Stimulated activated CD4-positive, alpha-beta T cell treated with anti-CD3 and anti-CD28 coated beads, Interleukin-2, amount 100 ng/mL, for 24 hours (primary cell): ENCODE measurements at places on chromosomes 4 and X.
A peak's percentile ranks its signal among the peaks of the same experiment; 100 is the strongest.

DNA sequence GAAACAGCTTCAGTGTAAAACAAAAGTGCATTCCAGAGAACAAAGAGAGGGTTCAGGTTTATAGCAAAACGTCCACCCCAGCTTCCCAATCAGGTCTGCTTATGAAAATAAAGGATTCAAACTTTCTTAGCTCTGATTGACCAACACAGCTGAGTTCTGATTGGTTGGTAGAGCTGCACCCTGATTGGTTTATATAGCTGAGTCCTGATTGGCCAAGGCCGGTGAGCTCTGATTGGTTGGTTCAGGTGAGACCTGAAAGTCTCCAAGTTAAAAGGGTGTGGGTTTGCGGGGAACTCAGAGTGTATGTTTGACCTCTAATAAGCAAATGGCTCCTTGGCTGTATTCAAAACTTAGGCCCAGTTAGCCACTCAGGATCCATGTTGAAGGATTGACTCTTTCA is 20.9 kb downstream of the CLRN2 start:
- no peak for DNase-seq

DNA sequence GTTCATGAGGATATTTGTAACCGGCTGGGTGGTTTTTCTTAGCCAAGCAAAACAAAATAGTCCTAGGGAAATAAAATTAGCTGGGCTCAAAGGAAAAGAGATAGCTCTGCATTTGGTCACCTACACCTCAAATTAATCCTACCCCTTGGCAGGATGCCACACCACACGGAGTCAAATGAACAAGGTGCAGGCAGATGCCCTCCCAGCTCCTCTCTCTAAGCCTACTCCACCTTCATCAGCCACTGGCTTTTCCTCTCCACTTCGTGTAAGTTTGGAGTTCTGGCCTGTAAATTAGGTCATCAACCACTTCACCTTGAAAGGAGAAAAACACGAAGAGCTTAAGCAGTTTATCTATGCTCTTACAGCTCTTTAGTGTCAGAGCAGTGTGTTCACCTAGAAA is 1.4 kb downstream of the DDIT4L start:
- DNase-seq = no peak

DNA sequence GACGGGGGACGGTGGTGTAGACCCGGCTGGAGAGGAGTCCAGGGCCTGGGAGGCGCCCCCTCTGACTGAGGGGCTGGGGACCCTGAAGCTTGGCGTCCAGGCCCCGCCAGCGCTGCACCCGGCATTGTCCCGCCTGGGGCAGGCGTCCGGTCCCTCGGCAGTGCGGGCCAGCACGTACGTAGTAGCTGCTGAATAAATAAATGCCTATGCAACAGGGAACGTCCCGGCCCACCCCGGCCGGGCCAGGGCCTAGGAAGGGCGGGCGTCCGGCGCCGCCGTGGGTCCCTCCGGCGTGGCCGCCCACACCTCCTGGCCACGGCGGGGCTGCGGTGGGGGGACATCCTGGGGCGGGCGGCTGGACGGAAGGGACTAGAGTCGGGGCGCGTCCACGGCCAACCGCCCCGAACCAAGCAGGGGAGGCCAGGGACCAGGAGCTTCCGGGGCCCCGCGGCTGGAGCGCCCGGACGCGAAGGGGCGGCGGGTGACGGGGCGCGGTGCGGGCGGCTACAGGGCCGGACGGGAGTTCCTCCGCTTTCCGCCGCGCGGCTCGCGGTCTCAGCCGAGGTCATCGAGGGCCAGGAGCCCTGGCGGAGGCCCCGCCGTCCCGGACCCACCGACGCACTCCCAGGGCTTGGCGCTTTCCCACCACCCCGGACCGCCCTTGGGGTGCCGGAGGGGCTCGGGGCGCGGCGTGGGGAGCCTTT is 886 bp upstream of the WWC2 start:
- DNase-seq = peak; percentile 34

DNA sequence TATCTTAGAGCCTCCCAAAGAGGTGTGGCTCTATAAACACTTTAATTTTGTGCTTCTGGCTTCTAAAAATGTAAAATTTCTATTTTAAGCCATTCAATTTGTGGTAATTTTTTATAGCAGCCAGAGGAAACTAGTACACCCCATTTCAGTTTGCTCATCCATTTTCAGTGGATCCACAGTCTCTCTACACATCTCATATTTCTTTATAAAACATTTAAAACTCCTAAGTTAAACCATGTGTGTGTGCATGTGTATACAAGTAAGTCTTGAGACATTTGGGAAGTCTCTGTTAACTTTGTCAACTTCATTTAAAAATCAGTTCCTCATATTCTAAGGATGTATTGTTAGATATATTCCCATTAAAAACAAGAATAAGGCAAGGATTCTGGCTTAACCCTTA is 273.2 kb downstream of the IL15 start:
- no peak for DNase-seq

DNA sequence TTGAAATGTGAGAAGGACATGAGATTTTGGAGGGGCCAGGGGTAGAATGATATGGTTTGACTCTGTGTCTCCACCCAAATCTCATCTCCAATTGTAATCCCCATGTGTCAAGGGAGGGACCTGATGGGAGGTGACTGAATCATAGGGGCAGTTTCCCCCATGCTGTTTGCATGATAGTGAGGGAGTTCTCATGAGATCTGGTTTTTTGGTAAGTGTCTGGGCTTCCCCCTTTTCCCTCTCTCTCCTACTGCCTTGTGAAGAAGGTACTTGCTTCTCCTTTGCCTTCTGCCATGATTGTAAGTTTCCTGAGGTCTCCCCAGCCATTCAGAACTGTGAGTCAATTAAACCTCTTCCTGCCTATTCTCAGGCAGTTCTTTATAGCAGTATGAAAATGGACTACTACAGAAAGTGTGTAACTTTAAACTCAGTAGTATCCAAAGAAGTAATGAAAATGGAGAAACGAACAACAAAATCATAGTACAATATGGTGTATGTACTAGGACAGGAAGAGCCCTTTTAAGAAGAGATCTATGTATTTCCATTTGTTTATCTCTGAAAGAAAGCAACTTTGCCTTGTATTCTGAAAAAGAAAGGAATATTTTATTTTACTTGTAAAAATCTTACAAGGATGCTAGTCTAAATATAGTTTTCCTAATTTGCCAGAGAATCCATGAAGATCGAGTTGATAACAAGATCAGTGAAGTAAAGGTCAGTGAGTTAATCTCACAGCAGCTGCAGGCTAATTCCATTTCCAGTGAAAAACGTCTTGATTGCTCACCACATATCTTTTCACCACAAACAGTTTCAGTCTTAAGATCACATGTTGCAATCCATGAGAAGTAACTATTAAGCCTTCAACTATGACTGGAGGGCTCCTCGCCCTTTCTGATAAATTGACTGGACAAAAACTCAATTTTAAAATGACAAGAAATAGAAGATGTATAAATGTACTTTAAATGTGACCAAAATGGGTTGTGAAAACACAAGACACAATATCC is 20.5 kb downstream of the PKD2 start:
- DNase-seq = no peak

GRCh38 chr4:148255344-148255720 is 186.9 kb downstream of the NR3C2 start:
- DNase-seq = no peak

DNA sequence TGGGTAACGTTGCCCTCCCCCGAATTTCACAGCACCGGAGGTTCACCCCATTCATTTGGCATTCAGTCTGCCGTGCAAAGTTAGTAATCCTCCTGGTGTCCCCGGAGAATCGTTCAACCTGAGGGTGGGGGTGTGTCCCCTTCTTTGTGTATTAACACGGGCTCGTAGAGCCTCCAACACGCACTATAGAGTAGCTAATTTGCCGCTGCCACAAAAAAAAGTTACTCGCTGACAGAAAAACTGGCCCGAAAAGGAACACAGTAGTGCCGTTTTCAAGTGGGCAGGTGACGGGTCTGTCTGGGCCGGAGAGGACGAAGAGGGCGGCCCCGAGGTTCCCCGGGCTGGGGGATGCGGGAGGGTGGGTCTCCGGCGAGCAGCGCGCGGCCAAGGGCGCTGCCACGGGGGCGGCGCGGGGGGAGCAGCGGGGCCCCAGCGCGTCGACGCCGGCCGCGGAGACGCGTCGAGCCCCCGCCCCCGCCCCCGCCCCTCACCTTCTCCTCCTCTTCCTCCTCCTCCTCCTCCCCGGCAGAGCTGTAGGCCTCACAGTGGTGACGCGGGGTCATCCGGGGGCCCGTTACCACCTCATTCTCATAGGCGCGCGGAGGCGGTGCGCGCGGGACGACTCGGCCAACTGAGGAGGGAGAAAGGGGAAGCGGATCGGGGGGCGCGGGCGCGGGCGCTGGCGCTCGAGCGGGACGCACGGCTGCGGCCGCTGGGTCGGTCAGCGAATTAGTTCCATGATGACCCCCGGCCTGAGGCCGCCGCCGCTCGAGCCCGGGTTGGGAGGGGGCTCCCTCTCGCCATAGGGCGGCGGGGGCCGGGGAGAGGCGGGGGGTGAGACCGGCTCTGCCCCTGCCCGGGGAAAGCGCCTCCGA is 571 bp downstream of the CCNI start:
- DNase-seq = peak; percentile 79

GRCh38 chrX:96440941-96441340 is 243.7 kb upstream of the DIAPH2 start:
- DNase-seq = no peak

- DNase-seq = no peak
Observed at GRCh38 chr4:60389633-60390032, 810.5 kb upstream of the ADGRL3 start.

- no peak for DNase-seq
Observed at GRCh38 chr4:147916351-147916750, 184.5 kb downstream of the ARHGAP10 start.

DNA sequence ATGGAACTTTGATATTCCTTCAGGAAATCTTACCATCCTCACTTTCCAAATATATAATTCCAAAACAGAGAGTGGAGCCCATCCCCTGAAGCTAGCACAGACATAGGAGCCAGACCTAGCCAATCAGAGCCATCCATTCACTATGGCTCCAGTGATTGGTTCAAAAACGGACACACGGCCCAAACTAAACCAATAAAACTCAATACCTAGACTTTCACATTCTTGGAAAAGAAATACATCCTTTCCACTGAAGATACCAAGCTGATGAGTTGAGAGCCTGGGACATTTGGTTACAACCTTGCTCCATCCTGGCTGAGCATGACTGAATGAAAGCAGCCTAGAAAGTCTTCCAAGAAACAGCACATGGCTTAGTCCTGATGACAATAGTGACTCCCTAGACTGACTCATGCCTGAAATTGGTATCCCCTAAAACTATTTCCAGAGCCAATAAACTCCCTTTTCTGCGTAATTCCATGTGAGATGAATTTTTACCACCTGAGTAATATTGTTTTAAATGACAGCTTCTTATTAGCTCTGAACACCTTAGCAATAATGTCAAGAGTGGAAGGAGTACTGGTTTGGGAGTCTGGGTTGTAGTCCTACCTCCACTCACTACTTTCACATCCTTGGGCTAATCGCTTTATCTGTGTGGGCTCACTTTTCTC is 189.6 kb upstream of the LNX1 start:
- DNase-seq = no peak

DNA sequence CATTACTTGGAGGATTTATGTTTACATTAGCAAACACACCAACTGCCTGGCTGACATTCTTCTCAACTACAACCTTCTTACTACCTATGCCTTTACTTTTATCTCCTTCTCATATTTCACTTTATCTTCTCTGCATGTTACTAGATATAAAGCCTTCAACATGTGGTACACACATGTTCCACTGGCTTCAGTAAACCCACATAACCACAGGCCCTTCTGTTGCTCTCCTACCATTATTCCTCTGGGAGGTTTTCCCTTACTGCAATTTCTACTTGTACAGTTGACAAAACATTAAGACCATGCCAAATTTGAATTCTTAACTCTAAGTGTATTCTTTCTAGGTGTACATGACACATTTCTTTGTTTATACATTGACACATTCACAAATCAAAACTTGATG is 133.1 kb downstream of the ARAP2 start:
- no peak for DNase-seq

- DNase-seq = no peak
Observed at GRCh38 chrX:130738638-130739195, 164.3 kb downstream of the ENOX2 start.

- DNase-seq = no peak
Observed at GRCh38 chr4:48085821-48086589, 48.0 kb downstream of the TXK start.
